Jurkat, Clone E6-1 (cell line): ENCODE measurements at places on chromosomes 7 and 10.

DNA sequence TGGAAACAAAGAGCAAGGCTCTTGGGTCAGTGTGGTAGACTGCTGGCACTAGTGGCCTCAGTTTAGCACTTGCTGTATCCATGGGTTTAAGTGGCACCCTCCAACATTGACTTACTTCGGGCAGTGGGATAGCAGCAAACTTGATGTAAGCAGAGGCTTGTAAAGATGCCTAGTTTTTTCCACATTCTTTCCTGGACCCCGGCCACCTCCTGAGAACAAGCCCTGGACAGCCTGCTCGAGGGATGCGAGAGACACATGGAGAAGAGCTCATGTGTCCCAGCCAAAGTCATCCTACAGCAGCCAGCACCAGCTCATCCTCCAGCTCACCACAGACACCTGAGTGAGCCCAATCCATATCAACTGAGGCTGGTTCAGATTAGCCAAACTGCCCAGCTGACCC, 142.7 kb upstream of the PCBD1 start:
- no peak for DNase-seq

- no peak for DNase-seq
These were observed 119.6 kb downstream of the DOCK1 start for GRCh38 chr10:127024685-127025435.

GRCh38 chr7:21407796-21408480, 19.9 kb upstream of the SP4 start:
- DNase-seq: no peak

DNA sequence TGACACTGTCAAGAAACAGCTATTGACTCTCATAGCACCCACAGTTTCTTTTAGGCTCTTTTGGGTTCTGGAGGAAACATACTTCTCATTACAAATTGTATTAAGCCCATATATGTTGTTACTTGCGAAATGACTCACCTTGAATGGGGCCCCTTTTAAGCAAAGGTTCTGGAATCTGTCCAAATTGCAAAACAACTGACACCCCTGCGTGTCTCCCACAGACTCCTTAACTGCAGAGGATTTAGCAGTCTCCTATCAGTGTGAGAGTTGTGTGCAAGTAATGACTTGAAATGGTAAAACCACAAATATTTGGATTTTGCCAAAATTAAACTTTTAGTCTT, 192.3 kb downstream of the DNAJC1 start:
- no peak for DNase-seq

DNA sequence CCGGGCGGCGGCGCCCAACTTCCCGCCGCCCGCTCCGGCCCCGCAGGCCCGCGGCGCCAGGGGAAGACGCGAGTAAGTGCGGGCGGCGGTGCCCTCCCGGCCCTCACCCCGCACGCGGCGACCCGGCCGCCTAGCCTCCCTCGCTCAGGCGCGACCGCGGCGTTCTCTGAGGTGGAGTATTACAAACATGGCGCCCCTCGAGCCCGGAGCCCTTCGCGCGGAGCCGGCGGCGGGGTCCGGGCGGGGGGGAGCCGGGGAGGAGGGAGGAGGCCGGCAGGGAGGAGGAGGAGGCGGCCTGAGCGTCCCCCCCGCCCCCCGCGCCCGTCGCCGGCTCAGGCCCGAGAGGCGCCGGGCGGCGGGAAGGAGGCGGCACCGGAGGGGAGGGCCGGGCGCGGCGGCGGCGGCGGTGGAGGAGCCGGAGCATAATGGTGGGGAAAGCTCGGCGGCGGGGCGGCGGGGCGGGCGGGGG, at the start of gene ZMYND11:
Gene ZMYND11 (plus strand): TSS at position 324 of the 469 bp plus-strand sequence. CDS start 44,558 bp downstream, outside the sequence.
- no peak for DNase-seq

GRCh38 chr10:3235395-3235794, 62.8 kb upstream of the PITRM1 start:
- no peak for DNase-seq

DNA sequence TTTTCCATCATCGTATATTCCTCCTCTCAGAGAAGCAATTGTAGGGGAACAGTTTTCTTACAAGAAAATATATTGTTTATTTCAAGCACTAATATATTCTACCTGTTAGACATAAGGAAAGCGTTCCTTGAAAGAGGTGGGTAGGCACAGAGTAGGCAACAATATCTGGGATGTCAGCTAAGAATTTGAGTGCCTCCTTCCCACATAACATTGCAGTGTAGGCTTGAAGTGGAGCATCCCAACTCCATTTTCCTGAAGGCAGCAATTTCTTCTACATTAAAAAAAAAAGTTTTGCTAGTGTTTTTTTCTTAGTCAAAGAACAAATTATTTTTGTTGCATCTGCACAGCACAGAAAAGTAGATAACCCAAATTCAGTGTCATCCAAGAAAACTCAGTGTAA, 20.8 kb downstream of the BCAP29 start:
- no peak for DNase-seq

- no peak for DNase-seq
These were observed 14.4 kb upstream of the TTYH3 start for GRCh38 chr7:2617325-2617905.

DNA sequence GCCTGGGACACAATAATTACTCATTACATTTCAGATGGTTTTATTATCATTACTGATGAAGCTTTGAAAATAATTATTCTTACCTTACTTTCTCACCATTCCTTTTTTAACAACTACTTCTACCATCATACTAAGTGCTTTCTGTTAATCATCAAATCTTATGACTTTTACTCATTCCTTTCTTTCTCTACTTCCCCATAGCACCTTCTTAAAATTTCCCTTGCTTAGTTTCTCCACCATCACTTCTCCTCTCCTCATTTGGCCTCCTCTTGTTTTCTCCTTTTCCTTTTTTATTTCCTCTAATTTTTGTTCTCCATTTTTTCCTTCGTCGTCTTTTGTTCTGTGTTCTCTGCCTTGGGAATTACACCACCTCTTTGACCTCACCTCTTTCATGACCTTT, 303.2 kb upstream of the KAT6B start:
- DNase-seq: no peak

DNA sequence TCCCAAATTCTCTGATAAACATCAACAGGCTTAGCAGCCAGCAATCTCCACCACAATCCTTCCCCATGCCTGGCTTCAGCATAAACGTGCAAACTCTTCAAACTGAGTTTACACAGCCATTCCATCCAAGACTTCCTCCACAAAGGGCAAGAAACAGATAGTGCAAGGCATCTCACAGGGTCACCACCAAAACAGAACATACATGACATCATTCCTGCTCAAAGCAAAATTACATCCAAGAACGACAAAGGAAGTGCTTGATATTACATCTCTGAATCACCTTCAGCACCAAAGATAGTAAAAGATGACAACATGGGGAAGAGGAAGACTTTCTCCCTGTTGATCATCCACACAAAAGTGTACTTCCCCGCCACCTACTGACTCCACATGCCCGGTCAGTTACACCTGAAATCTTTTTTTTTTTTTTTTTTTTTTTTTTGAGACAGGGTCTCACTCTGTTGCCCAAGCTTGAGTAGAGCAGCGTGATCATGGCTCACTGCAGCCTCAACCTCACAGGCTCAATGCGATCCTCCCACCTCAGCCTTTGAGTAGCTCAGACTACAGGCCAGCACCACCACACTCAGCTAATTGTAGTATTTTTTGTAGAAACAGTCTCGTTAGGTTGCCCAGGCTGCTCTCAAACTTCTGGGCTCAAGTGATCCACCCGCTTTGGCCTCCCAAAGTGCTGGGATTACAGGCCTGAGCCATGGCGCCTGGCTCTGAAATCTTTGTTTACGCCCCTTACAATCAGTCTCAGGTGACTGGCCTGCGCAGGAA, 127.5 kb downstream of the PARD3 start:
- DNase-seq: no peak

DNA sequence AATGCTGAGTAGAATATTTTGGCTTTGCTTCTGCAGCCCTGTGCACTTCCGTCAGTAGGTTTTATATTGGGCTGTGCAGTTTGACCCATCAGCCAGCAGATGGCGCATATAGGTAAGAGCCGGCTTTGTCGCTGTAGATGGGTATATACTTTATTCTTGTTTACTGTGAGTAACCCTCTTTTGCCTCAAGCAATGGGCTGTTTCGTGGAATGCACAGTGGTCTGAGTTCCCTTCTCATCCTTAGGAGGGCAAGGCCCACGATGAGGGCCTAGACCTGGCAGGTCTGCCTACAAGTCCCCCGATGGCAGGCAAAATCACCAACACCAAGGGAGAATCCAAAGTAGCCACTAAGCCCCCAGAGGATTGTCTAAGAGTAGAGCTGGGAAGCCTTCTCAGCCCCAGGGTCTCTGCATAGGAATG, 1002.9 kb upstream of the KCND2 start:
- peak; percentile 61 for DNase-seq

DNA sequence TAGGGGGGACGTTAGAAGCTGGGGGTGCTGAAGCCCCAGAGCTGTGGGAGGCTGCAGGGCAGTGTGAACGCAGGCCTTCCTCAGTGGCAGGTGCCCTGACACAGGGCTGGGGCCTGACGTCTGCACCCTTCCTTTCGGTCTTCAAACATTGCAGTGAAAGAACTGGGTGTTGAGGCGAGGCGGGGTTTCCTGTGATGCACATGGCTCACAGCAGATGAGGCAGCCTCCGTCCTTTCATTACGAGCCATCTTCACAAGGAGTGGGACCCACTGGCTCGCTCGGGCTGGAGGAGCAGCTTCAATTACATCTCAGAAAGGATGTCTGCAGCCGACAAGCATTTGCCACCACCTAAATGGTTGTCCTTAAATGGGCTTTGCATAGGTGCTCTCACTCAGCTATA, 180.3 kb upstream of the SHH start:
- DNase-seq: no peak

GRCh38 chr7:87784424-87784823, 91.7 kb downstream of the SLC25A40 start:
- DNase-seq: peak; percentile 7

DNA sequence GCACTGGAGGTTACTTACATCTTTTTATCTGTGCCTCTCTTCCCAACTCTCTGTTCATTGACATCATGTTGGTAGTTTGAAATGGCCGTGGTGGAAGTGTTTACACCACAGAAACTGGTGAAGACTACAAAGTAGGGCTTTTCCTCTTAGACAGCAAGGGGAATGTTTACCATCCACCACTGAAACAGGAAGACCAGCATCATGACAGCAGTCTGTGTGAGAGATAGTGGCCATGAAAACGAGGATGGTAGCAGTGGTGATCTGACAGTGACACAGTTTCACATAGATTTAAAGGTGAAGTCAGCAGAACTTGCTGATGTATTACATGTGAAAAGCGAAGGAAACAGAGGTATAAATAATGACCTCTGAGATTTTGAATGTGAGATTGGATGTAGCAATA, 115.7 kb downstream of the CCDC71L start:
- no peak for DNase-seq

GRCh38 chr10:127580822-127581221, 31.7 kb downstream of the NPS start:
- DNase-seq: no peak

DNA sequence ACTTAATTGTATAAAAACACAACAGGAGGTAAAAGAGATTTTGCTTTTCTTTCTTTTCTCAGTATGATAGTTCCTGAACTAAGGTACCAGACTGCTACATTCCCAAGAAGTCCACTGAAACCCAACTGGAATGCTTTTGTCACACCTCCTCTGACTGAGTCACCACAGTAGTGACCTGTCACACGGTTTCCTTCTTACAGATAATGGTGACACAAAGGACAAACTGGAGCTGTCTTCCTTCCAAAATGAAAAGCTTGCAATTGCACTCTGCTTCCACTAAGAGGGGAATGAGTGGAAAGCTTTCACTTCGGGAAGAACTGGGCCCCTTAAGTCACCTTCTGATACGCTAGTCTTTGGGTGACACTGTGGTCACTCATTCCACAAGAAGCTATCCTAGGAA, 122.2 kb downstream of the KMT2E start:
- DNase-seq: no peak

DNA sequence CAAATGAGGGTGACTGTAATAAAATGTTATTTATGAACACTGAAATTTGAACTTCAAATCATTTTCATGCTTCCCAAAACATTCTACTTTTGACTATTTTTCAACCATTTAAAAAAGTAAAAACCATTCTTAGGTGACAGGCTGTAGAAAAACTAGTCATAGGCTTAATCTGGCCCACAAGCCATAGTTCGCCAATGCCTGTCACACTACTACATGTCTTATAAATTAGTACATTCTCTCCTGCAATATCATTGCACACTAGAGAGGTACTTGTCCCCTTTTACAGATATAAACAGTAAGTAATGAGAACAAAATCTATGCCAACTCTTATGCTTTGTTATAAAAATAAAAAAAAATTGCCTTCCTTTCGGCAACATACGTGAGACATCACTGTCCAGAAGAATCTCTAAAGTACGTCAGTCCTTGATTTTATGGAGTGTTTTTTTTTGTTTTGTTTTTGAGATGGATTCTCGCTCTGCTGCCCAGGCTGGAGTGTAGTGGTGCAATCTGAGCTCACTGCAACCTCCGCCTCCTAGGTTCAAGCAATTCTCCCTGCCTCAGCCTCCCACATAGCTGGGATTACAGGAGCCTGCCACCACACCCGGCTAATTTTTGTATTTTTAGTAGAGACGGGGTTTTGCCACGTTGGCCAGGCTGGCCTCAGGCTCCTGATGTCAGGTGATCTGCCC, 23.2 kb downstream of the UPF2 start:
- no peak for DNase-seq

DNA sequence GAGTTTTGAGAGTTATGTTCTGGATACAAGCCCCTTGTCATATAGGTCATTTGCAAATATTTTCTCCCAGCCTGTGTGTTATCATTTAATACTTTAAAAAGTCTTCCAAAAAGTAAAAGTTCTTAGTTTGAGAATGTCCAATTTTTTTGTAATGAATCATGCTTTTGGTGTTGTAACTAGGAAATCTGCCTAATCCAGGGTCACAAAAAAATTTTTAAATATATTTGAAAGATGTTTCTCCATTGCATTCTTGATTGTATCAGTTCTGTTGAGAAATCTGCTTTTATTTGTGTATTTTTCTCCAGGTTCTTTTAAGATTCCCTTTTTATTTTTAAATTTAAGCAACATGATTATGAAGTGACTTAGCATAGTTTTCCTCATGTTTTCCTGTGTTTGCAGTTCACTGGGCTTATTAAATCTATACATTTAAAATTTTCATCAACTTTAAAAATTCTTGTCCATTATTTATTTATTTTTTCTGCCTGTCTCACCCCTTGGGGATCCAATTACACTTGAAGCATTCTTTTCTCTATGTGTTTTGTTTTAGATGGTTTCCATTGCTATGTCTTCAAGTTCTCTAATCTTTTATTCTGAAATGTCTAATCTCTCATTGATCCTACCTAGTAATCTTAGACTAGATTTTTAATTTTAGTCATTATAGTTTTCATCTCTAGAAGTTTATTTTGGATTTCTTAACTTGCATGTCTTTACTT, 47.0 kb downstream of the CCDC71L start:
- no peak for DNase-seq

DNA sequence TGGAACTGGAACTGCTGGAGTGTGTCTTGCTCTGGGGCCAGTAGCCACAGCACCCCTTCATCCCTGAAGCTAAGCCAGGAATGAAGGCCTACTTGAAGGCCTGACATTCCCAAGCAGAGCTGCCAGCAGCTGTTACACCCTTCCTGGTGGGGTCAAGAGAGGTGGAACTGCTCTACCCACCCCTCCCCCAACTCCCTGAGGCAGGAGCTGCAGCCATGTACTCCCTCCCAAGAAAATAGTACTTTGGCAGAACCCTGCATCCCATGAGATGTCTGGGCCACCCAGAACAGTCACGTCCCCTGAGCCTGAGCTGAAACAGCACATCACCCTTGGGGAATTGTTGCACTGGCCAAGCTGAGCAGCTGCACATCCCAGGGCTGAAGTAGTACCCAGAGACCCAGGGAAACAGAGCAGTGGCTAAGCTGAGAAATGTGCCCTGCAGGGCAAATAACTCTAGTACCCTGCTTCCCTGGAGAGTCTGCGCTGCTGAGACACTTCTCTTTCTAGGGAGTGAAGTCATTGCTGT, 63.4 kb upstream of the PLA2G12B start:
- no peak for DNase-seq
